Stimulated activated CD4-positive, alpha-beta T cell treated with anti-CD3 and anti-CD28 coated beads, Interleukin-4, amount 100 ng/mL, for 48 hours (primary cell): ENCODE measurements at places on chromosomes 1 and 21.

DNA sequence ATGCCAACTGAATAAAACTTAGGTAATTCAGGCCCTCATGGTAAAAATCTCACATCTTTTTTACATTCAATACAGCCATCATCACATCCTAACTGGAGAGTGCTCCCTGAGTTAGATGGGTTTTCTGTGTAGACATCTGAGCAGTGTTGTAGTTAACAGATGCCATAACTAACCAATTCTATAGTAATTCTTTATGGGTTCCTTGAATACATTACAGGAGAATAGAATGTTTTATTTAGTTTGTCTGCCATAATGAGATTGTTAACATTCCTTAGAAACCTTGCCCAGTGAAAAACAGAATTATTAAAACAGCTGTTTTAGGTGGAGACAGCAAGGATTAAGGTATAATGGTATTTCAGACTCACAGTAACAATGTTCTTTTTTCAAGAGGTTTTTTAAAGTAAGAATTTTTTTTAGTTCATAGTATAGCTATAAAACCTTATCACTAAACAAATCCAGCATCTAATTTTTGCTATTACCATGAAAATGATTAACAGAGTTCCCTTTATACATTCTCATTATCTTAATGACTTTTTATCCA is 95.3 kb downstream of the ATP5PO start:
- no peak for DNase-seq

DNA sequence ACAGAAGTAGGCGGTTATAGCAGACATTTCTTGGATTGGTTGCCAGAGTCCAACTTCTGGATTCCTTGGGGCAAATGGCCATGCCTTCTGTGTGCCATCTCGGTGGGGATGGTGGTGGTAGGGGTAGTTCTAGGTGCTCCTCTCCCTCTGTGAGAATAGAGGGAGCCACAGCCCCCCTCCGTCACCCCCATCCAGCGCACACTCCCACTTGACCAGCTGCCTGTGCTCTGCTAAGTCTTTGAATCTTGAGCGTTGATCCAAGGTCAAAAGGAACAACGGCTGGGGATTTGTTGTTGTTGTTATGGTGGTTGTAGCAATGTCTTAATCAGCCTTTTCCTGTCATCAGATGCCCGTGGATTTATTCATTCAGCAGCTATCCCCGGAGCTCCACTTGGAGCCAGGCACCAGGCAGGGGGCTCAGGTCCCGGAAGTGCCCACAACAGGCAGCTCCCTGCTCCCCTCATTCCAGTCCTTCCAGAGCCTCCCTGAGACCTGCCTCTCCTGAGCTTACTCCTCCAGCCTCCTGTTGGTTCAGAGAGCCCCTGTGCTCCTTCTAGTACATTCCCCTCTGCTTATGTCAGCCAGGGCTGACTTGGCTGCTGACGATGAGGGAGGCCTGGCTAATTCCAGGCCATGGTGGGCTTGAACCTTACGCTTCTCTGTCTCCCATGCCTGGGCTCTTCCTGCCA is 146.6 kb upstream of the WNT4 start:
- DNase-seq, result no peak

GRCh38 chr1:198535631-198536030 is 4.8 kb downstream of the ATP6V1G3 start:
- no peak for DNase-seq

DNA sequence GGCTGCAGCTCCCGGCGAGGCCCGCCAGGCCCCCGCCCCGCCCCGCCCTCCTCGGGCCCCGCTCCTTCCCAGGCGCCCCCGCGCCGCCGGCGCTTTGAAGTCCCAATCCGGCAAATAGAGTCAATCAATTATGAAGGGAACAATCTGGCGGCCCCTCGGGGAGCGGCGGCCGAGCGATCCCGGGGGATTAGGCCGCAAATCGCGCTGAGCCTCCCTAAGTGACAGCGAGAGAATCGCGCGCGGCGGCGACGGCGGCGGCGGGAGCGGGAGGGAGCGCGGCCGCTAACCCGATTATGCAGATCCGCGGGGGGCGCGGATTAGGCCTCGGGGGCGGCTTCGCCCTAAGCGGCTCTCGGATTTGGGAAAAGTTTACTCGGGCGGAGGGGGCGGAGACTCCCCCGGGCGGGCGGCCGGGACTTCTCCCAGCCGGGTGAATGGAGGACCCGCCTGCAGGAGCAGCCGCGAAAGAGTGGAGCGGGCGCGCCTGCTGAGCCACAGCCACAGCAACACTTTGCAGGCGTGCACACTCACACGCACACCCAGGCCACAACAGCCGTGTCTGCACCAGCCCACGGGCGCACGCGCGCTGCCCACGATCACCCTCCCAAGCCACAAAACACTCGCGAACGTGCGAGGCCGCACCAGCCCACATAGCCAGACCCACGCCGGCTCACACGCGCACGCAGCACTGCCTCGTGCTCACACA is 23.0 kb upstream of the DMBX1 start:
- DNase-seq, result no peak

- DNase-seq, result no peak
These were observed 41.8 kb upstream of the TTC22 start for GRCh38 chr1:54842963-54843362.

DNA sequence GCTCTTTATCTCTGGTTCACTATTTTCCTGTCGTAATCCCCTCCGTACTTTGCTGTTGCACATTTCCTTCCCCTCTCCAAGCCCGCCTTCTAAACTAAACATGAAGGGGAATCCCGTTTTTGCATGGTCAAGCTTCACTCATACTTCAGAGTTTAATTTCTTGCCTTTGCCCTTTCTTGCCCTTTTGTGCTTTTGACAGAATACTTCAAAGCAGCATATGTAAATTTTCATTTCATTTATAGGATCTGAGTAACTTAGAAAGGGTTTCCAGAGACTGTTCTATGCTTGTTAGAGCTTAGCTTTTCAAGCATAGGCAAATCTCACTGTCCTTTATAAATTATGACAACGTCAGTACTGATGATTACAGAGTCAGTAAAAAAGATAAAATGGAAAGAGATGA is 27.7 kb downstream of the SPATA45 start:
- no peak for DNase-seq

- no peak for DNase-seq
These were observed 35.3 kb upstream of the NEK2 start for GRCh38 chr1:211710566-211711314.

GRCh38 chr1:34896612-34897011 is 32.8 kb downstream of the DLGAP3 start:
- no peak for DNase-seq

DNA sequence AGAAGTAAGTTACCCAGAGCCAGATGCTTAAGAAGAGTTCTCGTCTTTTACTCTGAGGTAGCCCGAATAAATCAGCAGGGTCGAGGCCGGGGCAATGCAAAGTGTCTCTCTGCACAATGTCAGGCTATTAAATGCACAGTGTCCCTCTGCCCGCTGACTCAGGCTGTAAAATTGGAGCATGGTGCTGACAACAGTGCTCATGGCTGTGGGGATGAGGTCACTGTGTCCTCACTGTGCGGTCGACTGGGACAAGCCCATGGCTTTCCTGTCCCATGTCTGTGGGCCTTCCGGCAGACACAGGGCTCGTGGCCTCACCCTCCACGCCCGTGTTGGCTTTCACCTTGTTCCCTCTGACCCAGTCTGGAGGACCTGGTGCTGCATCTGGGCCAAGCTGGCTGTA is 14.6 kb upstream of the SLC2A1 start:
- no peak for DNase-seq

- peak; percentile 86 for DNase-seq
These were observed 13.6 kb upstream of the MCOLN3 start for GRCh38 chr1:85061711-85062424.

GRCh38 chr21:17903929-17904639 is 84.9 kb upstream of the C21orf91 start:
- no peak for DNase-seq

- no peak for DNase-seq
These were observed 12.8 kb downstream of the ZNF678 start for GRCh38 chr1:227576189-227576588.

DNA sequence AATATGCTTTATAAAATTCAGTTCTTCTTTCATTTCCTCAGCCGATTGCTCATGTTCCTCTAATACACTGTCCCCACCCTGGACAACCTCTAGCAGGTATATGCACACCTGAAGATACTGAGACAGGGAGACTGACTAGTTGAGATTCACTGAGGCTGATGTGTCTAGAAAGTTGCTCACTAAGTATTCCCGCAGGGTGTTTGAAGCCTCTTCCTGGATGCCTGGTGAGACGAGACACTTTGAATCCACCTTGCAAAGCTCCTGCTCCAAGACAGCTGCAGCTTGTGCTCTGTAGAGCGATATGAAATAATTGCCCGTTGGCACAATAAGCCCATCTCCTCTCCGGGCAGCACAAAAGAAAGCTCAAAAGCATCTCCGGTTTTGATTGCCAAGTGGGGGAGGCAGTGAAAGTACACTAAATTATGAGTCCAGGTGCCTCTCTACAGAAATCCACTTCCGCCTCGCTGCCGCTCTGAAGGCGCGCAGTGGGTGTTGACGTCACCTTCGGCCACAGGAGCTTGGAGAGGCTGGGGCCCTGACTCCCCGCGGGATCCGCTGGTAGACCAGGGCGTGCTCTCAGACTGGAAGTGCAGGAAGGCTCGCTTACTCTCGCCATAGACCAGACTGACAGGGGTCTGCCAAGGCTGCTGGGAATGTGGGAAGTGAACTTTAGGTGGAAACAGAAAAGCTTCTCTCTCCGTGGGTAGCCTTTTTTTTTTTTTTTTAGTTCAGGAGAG is 46.3 kb downstream of the GPA33 start:
- DNase-seq, result peak; percentile 67

DNA sequence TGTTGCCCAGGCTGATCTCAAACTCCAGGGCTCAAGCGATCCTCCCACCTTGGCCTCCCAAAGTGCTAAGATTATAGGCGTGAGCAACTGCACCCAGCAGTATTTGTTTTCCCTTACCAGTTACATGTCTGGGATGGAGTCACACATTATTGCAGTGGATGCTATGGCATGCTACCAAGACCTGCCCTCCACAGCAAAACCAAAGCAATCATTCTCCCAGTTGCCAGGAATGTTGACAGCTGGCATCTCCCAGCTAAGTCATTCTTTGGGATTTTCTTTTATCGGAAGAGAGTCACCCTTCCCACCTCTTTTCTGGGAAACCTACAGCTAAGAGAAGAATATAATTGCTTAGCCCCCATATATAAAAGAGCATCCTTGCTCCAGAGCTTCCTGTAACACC is 49.4 kb upstream of the RGS7 start:
- no peak for DNase-seq

DNA sequence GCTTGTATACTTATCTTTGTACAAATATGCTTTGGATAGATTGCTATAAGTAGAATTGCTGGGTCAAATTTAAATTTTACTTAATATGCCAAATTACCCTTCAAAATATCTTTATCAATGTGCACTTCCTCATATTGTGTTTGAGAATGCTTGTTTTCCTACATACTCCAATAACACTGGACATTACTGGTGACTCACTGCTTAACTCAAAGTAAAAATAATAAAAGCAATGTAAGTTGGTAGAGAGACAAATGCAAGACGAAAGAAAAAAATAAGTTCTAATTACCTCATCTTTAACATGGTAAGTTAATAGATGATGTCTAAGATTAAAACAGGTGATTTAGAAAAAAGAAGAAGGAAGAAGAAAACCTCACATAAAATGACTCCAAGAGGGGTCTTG is 7.9 kb upstream of the SH3GLB1 start:
- no peak for DNase-seq

- no peak for DNase-seq
These were observed 148.9 kb downstream of the PHTF1 start for GRCh38 chr1:113610372-113610771.

GRCh38 chr1:36894824-36895223 is 139.5 kb downstream of the GRIK3 start:
- no peak for DNase-seq

DNA sequence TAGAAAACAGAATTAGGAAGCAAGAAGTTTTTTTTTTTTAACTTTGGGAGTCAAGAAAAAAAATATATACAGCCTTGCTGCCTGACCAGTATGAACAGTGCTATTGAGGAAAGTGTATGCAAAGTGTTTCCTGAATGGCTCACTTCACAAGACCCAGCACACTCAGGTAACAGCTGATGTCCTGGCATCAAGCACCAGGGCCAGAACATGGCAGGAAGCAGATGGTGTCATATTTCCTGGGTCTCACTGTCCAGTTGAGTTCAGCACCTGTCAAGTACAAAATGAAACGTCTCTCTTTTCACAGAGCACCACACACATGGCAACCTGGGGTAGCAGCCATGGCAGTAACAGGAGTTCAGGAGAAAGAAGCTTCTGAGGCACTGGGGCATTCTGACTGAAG is 372.3 kb downstream of the TTLL7 start:
- no peak for DNase-seq
